Activated effector memory CD4-positive, alpha-beta T cell treated with anti-CD3 and anti-CD28 coated beads, Interleukin-2, amount 50 U/mL, for 16 hours (primary cell): ENCODE measurements at places on chromosomes 7 and 10.

DNA sequence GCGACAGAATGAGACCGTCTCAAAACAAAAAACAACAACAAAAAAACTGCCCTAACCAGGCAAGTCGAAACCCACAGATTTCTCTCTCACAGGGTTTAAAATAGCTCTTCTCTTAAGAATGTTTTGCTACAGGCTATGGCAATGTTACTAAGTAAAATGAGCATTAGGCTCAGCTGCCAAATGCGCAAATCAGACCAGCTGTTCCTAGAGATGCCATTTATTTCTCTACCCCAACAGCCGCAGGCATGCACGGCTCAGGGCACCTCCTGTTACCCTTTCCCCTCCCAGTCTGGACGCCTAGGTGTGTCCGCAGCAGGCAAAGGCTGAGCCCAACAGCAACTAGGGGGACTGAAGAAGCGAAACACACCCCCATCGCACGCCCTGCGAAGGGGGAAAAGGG is 168.3 kb upstream of the MBL2 start:
- DNase-seq: no peak

DNA sequence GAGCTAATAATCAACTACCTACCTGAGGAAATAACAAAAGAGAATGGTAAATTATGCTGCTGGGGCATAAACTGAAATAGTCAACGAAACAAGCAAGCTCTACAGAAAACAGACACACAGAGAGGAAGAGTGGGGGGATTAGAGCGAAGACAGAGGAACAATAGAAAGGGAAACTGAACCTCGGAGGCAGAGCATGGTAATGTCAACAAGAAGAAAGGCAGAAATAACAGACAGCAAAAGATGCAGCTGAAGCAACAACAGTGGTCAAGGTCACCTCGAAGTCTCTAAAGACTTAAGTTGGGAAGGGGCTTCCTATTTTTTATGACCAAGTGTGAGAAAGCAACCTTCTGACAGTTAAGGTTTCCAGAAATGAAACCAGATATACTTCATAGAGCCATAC is 177.0 kb downstream of the ZNF438 start:
- DNase-seq: no peak

DNA sequence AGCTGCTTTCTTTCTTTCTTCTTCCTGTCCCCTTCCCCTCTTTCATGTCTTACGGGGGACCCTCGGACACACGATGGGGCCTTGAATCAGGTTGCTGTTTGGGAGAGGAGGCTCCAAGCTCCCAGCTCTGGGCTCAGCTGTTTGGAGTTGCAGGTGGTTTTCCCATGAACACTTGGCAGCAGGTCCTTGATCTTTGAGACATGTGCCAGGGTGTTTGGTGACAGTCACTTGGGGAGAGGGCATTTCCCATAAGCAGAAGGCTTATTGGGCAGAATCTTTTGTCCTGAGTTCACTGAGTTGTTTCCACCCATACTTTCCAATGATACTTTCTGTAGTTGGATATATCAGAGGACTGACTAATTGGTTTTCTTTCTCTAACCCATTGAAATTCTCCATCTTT is 104.7 kb upstream of the SH2B2 start:
- DNase-seq: no peak

DNA sequence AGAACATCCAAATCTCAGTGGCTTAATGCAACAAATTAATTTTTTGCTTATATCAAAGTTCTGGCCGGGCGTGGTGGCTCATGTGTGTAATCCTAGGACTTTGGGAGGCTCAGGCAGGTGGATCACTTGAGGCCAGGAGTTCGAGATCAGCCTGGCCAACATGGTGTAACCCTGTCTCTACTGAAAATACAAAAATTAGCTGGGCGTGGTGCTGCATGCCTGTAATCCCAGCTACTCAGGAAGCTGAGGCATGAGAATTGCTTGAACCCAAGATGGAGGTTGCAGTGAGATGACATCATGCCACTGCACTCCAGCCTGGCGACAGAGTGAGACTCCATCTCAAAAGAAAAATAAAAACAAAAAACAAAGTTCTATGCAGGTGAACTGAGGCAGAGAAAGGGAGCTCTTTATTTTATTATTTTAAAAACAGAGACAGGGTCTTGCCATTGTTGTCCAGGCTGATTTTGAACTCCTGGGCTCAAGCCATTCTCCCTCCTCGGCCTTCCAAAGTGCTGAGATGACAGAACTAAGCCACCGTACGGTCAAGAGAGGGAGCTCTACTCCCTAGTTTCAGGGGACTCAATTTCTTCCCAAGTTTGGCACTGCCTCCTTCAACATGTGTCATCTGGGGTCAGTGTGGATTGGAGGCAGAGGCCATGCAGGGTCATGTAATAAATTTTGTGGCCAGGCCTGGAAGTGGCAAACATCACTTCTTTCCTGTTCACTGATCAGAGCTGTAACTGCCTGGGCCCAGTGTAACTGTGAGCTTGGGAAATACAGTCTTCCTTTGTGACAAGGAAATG is 2.4 kb downstream of the ADCK2 start:
- peak; percentile 57 for DNase-seq

GRCh38 chr10:132463333-132464255 is 66.6 kb downstream of the PWWP2B start:
- no peak for DNase-seq

DNA sequence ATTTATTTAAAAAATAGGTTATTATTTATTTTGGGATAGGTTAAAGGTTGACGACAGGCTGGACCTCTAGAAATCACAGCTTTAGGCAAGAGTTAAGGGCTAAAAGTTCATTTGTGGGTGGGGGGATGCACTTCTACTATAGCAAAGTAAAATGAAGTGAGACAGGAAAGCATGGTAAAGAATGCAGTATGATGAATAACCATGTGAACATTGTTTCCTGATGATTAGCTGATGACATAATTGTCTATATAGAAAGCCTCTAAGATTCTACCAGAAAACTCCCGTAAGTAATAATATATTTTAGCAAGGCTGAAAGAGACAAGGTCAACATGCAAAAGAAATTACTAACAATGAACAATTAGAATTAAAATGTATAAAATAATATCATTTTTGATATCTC is 25.7 kb upstream of the PRSS37 start:
- no peak for DNase-seq

GRCh38 chr7:93902777-93903423 is 3.5 kb upstream of the GNGT1 start:
- DNase-seq: no peak

DNA sequence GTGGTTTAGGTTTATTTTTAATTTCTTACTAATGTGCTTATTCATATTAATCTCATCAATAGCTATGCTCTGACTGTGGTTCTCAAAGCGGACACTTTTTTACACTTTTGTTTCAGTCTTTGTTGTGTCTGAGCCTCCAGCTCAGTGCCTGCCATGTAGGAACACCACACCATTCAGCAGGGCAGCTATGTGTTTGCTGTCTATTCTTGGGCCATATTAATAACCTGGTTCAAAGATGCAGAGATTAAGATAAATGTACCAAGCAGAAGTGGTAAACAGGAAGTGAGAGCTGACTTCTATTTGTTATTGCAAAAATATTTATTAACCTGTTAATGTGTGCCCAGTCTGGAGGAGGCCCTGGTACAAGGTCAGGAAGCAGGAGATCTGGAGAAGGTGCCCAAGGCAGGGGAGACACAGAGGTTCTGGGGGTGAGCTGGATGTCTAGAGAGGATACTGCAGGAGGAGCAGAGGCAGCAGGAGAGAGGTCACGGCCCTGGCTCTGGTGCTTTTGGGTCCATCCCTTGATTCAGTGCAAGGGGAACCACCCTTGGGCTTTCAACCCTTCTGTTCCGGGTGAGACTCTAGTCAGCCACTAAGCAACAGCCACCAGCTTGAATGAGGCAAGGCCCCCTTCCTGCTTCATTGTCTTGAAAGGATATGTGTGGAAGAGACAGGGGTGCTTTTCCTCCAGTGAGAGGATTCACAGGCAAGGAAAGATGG is 1.9 kb downstream of the TBXAS1 start:
- no peak for DNase-seq
